ENCODE measurements at places on chromosomes 16 and 17.

DNA sequence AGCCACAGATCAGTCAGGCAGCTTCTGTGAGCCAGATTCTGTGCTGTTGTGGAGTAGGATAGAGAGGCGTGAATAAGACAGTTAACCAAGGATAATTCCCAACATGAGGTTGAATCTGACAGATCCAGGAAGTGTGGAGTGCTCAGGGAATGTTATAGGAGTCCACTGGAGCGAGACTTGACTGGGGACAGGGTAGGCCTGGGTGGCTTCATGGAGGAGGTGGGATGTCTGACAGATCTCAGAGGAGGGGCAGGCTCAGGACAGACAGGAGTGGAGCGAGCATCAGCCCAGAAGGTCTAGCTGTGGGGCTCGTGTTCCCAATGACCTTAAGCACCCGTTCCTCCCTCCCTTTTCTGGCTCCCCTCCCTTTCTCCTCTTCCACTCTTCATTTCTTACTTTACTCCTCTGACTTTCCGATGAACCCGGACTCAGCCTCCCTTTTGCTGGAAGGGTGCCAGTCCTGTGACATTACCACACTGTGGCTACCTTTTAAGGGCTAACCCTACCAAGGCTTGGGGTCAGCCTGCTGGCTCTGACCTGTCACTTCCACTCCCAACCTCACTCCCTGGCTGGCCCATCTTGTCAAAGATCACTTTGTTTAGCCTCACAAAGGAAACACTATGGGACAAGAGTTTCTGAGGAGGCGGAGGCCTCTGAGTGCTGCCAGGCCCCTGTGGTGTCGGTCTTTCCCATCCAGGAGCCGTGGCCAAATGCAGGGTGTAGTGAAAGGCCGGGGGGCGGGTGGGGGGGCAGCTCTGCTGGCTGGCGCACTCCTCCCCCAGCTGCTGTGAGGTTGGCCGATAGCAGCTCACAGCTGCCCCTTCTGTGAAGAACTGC is 28.5 kb upstream of the EFCAB13 start:
- DNase-seq = no peak

GRCh38 chr17:29140631-29141513 is 39.3 kb downstream of the MYO18A start:
- DNase-seq = peak; percentile 65

DNA sequence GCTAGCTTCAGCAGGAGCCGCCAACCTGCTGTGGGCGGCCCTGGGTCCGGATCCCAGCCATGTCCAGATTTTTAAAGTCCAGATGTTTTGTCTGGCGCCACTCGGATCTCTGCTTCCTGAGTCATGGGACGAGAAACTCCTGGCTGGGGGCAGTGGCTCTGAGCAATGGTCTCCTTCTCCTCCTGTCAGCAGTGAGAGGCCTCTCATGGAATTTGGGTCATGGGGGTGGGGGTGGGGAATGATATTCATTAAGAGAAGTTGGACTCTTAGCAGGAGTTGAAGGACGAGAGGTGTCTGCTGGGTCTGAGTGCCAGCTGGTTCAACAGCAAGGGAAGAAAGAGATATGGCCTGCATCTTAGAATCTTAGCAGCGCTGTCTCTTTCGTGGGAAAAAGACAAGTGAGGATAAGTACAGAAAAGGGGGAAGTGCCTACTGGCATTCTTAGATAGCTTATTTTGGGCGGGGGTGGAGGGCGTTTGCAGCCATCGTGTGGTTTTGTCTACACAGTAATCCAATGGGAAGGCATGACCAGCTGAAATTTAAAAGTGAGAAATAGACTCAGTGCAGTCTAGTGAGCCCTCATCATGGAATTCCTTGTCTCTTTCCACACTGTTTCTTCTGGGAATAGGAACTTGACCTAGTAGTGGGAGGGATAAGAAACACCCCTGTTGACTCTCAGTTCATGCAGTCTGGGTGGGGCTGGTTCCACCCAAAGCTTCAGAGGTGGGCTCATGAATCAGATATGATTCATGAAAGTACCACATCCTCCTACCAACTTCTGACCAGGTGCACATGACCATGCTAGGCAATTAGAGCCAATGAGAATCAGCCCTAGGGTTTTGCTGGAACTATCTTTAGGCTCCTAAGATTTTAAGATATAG is 80.5 kb downstream of the MYH13 start:
- no peak for DNase-seq

DNA sequence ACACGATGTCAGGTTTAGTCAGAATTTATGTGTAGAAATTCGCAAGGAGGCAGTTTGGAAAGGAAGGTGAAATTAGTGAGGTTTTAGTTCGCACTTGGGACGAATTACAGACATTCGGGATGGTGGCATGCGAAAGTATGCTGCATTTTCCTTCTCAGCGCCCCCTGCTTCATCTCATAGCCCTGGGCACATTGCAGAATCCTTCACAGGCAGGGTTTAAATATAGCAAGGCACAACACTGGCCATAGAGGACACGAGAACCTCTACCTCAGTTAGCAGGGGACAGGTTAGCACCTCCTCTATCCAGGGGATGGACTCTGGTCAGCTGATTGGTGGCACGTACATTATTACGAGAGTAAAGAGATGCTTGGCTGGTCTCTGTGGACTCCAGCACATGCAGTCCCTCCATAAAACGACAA is 47.5 kb downstream of the MAP2K6 start:
- peak; percentile 15 for DNase-seq

- no peak for DNase-seq
Observed at GRCh38 chr16:72944757-72945485, 103.0 kb downstream of the ZFHX3 start.

- DNase-seq = no peak
Observed at GRCh38 chr17:376936-377863, 24.6 kb upstream of the RPH3AL start.

GRCh38 chr17:6608321-6608720 is 32.2 kb downstream of the KIAA0753 start:
- DNase-seq = no peak

DNA sequence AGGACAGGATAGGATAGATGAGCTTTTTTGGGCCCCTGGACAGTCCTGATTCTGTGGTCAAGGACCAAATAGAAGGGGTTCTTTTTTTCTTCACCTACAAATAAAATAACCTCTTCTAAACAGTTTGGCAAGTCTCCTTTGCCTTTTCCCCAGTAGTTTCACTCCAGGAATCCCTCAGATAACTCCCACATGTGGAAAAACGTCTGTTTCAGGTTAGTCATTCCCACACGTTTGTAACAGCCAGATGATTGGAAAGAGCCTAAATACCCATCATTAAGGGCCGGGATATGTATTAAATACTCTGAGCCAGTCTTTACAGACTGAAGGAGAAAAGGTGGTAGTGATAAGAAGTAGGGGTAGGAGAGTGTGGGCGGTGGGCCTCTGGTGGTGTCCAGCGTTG is 58.3 kb downstream of the PLD6 start:
- no peak for DNase-seq

DNA sequence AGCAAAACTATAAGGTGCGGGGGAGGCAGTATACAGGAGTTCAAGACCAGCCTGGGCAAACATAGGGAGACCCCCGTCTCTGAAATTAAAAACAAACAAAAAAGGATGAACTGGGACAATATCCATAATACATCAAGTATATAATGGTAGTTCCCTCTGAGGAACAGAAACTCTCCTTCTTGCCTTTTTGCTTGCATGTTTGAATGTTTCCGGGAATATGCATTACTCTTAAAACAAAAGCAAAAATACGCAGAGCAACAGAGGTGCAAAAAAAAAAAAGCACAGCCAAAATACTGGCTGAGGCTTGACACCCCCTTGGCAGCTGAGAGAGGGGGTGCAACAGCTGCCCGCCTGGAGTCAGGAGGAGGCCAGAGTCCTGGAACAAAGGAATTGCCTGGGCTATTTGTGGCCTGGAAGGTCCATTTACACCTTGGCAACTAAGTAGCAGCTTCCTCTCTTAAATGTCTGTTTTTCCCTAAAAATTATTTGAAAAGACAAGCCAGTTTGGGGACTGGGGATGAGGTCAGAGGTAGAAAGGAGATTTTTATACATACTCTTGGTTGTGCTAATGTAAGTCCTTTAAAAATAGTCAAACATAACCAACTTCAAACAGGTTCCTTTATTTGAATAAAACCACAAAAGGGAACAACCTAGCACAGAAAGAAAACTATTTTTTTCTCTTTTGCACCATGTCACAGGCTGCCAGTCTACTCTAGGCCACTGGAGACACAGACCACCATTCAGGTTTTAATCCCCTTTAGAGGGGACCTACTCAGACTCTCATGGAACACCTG is 19.5 kb downstream of the USP7 start:
- no peak for DNase-seq

DNA sequence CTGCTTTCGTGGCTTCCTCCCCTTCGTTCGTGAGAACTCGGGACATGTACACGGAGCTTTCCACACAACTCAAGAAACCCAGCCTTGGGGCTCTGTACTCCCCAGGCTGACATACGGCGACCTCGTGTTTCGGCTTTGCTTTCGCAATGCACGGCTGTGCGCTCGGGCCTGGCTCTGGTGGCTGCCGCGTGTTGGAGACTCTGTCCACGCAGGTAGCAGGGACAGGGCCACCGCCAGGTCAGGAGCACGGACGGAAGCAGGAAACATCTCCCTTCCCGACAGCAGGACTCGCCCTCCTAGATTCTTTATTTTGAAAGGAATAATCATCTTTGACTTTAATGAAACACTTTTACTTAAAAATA is 17.3 kb downstream of the UTS2R start:
- DNase-seq = no peak

GRCh38 chr16:61862221-61863155 is 173.8 kb downstream of the CDH8 start:
- DNase-seq = no peak

DNA sequence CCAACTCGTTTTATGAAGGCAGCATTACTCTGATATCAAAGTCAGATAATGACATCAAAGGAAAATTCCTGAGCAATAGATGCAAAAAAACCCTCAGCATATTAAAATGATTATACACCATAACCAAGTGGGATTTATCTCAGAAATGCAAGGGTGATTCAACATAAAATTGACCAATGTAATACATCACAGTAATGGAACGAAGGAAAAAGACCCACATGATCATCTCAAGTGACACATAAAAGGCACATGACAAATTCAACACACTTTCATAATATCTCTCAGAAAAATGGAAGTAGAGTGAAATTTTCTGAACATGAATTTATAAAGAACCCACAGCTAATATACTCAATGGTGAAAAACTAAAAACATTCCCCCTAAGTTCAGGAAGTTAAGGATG is 118.8 kb downstream of the ITFG1 start:
- no peak for DNase-seq

GRCh38 chr17:5446786-5447185 is 7.8 kb upstream of the C1QBP start:
- no peak for DNase-seq

DNA sequence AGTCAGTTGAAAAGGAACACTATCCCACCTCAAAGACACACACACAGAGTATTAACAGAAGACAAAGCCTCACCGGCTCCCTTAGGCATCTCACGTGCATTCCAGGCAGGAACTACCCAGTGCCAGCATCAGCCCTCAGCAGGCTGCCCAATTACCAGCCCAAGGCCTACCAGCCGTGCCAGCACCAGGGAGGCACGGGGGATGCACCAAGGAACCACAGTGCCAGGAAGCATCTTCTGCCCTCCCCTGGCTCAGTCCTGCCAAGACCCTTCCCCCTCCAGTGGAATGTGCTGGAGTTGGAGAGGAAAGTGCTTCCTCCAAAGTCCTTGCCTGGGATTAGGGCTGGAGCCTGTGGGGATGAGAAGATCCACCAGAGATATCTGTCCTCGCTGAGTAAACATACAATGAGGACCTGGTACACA is 11.0 kb upstream of the KRT19 start:
- no peak for DNase-seq

GRCh38 chr17:73744411-73744810 is 100.2 kb upstream of the SDK2 start:
- no peak for DNase-seq

DNA sequence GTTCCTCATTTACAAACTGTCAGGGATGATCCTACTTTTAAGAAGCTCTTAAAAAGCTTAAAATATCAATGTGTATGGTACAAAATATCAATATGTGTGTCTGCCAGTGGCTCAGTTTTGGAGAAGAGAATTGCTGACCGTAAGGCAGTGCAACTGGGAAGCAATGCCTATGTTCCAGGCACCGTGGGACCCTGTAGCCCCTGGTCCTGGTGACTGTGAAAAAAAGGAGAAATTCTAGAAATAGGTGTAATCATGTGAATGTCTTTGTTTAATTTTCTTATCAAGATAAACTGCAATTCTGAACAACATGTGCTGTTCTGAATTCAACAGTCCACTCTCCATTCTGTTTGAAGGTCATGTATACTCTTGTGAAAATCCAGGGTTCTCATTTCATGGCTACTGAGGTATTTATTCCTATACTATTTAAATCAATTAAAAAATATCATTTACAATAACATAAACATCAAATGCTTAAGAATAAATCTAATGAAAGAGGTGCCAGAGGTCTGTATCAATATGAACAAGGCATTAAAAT is 9.4 kb upstream of the HP start:
- no peak for DNase-seq

- DNase-seq = no peak
Observed at GRCh38 chr17:49548506-49549310, 27.0 kb upstream of the NXPH3 start.
